ENCODE measurements at places on chromosomes 4 and X.

DNA sequence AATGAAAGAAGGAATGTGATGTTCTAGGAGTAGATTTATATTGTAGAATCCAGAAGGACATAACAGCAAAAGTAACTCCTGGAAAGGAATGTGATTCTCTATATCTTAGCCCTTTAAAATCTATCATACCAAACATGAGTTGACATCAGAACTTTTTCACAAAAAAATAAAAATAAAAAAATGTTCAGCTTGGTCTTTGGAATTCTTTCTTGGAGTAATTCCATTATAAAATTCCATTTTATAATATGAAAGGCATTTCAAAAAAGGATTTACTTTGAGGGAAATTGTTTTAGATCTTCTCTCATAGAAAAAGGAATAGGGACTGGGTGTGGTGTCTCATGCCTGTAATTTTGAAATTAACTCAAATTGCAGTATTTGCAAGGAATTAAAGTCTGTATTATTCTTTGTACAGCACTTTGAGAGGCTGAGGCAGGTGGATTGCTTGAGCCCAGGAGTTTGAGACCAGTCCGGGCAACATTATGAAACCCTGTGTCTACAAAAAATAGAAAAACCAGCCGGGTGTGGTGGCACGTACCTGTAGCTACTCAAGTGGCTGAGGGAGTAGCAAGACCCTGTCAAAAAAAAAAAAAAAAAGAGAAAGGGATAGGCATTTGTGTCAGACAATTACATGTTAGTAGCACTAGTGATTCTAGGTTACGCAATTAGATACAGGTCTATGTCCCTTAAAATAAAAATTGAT is 134.9 kb downstream of the SLC4A4 start:
- DNase-seq: no peak

DNA sequence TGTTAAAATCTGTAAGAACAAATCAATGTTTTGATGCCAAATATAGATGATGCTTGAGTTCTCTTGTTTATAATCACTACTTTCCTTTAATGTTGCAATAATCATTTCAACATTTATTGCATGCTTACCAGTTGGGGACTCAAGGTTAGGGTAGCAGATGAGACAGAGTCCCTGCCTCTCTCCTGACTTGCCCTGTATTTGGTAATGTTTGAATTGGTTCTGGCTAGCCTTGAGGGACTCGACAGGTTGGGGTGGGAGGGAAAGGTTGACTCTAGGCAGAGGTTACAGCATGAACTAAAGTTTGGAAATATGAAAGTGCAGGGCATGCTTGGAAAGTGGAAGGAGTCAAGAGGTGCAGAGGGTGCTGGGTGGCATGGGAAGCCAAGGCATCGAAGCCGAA is 2.0 kb downstream of the SEC24B start:
- DNase-seq: no peak

- no peak for DNase-seq
Observed at GRCh38 chr4:33184657-33185290, 2464.6 kb downstream of the PCDH7 start.

GRCh38 chr4:6414578-6414977 is 57.8 kb downstream of the PPP2R2C start:
- no peak for DNase-seq

- DNase-seq: no peak
Observed at GRCh38 chr4:185040523-185040922, 22.2 kb downstream of the HELT start.

DNA sequence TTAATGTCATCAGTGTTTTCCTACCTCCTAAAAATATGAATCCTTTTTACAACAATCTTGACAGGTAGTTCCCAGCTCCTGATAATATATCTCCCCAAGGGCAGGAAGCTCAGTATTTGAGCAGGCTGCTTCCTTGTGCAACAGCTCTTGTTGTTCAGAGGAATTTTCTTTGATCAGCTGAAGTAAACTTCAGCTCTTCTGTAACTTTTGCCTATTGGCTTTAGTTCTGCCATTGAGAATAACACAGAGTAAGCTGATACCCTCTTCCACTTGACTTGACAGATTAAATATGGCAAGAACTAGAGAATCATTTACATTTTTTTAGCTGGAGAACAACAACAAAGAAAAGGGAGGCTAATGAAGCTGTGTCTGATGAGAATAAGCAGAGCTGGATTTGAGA is 75.2 kb downstream of the LUZP4 start:
- no peak for DNase-seq

- no peak for DNase-seq
Observed at GRCh38 chrX:129230168-129230567, 293.1 kb downstream of the SMARCA1 start.

GRCh38 chr4:26873391-26874026 is 12.9 kb downstream of the STIM2 start:
- DNase-seq: peak; percentile 76

GRCh38 chrX:129099207-129099606 is 424.1 kb downstream of the SMARCA1 start:
- DNase-seq: no peak

DNA sequence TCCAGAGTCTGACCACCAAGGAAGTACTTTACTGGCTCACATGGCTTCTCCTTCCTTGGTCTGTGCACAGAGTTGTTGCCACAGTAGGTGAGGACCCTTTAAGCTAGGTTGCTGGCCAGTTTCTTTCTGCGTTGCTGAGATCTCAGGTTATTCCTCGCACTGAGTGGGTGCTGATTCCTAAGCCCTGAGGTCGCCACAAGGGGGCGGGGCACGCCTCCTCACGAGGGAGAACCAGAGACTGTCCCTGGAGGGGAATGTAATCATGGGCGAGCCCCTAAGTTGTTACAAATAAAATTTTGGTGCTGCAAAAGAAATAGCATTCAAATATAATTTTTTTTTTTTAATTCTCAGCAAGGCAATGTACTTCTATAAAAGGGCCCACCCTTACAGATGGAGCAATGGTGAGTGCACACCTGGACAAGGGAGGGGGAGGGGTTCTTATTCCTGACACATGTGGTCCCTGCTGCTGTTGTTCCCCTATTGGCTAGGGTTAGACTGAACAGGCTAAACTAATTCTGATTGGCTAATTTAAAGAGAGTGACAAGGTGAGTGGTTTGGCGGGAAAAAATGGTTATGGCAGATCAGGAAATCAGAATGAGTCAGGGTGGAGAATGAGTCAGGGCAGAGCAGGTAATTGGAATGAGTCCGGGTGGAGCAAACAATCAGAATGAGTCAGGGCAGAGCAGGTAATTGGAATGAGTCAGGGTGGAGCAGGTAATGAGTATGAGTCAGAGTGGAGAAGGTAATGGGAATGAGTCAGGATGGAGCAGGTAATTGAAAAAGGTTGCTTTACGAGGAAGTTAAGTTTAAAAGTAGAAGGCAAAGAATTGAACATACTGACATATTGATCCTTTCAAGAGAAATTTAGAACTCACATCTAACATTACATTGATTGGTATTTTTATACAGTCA is 107.5 kb downstream of the VSIG4 start:
- no peak for DNase-seq

DNA sequence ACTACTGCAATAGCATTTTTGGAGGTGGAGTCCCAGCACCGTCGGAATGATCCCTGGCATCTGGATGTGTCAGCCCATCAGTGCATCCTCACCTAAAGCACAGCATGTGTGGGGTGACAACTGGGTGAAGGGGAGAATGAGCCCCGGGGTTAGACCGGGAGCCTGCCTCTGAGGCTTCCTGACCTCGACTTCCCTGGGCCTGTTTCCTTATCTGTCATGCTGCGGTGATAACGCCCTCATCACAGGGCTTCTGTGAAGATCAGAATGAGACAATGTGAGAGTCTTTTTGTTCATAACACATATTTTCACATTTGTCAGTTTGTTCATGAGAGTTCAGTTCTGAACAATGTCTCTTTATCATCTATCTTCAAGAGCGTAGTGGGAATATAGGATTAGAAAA is 31.1 kb upstream of the PDLIM3 start:
- no peak for DNase-seq

DNA sequence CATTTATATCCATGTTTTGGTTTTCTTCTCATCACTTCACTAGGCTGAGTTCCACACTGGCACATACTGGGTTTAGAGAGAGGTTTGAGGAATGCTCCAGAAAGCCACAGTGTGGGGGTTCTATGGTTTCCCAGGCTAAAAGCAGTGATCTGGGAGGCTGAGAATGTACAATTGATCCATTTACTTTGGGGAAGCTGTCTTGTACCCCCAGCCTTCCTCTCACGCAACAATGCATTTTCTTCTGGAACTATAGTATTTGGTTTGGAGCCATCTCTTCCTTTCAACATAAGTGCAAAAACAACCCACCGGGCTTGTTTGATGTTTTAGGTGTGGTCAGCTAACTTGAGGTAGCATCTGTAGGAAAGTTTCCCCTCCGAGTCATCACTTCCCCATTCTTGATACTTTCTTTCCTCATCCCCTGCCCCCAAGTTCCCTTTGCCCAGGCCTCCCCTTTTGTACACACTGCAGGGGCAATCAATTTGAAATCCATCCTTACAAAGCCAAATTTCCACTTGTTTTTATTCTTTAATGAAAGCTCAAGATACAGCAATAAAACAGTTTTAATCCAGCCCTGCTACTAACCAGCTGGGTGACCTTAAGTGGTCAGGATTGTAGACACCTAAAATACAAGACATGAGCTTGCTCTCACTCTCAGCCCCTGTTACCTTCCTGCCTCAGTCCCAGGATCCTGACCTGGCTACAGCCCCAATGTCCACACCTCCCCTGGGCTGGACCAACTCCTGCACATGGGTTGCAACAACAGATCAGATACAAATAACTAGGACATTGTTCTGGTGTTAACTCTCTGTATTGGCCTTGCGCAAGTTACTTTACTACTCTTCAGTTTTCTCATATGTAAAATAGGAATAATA is 109.2 kb downstream of the FHDC1 start:
- no peak for DNase-seq
